ENCODE measurements at places on chromosomes 4 and X. TPM values are rescaled to one million over a fixed set of nuclear protein-coding genes. Genes with fewer than 3 reads are reported as not detected.

Gene CENPE
- 49.0 TPM for total RNA-seq

Gene CT45A10
- total RNA-seq: not detected

Gene ATOH1
- 0.61 TPM for total RNA-seq

Gene RTL9
- 0.11 TPM for total RNA-seq

Gene PDLIM3
- total RNA-seq: 7.6 TPM

GRCh38 chrX:19739683-19740082 lies 147.7 kb downstream of the SH3KBP1 start:
- H3K27me3 ChIP-seq: no peaks in the 10 kb centered on the region
- H3K4me3 ChIP-seq: no peak overlapping the region

DNA sequence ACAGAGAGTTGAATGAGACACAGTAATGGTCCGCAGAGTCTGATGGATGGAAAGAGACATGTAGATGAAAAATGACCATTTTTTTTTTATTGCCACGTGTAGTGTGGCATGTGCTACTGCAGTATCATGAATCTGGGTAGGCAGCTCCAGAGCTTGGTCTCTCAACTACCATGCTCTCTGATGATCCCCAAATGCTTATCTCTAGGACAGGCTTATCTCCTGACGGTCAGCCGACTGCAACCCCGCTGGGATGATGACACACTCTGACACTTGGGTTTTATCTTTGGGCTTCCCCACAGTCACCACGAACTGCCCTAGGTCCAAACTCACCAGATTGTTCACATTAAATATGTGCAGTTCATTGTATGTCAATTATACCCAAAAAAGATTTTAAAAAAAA lies 239.7 kb downstream of the QDPR start:
- no peaks in the 10 kb centered on the region for H3K4me1 ChIP-seq
- DNase-seq: no peak
- no peak overlapping the region for H3K4me3 ChIP-seq
- no peak overlapping the region for H3K27ac ChIP-seq

DNA sequence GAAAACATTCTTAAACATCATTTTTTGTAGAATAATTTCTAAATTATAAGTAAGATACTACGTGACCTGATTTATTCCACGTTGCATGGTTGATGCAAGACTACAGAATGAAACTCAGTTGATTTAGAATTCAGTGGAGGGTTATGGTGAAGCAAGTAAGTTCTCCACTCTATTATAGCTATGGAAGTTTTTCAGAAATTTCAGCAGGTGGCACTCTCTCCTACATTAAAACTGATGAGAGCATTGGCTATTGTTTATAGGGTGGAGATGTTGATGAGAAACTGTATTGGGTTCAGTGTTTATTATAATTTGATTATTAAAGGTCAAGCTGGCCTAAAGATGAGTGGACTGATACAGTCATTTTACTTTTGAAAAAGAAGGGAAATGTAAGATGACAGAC lies 88.0 kb downstream of the FNIP2 start:
- no peak for DNase-seq
- H3K27ac ChIP-seq: no peak overlapping the region
- H3K36me3 ChIP-seq: no peaks in the 10 kb centered on the region
- no peak overlapping the region for H3K4me3 ChIP-seq
- no peaks in the 10 kb centered on the region for H3K27me3 ChIP-seq

GRCh38 chrX:46791927-46792809 lies 33.2 kb upstream of the SLC9A7 start:
- DNase-seq: no peak
- no peak overlapping the region for H3K27ac ChIP-seq
- H3K4me3 ChIP-seq: no peak overlapping the region
- no peaks in the 10 kb centered on the region for H3K27me3 ChIP-seq

DNA sequence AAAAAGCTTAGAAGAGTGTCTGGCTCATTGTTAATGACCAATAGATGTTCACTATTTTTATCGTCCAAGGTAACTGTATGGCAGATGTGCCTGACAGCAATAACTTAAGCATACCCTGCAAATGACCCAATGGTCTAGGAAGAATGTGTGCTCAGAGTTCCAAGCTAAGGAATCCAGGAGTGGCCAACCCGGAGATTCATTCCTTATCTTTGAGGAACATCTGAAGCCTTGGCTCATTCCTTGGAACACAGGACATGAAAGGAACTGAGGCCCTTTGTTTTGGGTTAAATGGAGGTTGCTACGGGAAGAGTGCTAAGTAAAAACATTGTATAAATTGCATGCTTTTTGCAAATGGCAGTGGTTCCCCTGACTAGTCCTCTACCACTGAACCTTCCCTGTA lies 38.9 kb upstream of the EFNB1 start:
- H3K4me3 ChIP-seq: no peak overlapping the region
- no peak overlapping the region for H3K27ac ChIP-seq
- H3K4me1 ChIP-seq: no peaks in the 10 kb centered on the region
- no peak for DNase-seq
- H3K36me3 ChIP-seq: no peaks in the 10 kb centered on the region
- H3K27me3 ChIP-seq: no peaks in the 10 kb centered on the region

GRCh38 chr4:2249526-2250356 lies 7.8 kb upstream of the HAUS3 start:
- peaks cover 5% of the 10 kb centered on the region for H3K36me3 ChIP-seq
- no peak overlapping the region for H3K4me3 ChIP-seq
- H3K4me1 ChIP-seq: no peaks in the 10 kb centered on the region
- H3K27ac ChIP-seq: no peak overlapping the region

DNA sequence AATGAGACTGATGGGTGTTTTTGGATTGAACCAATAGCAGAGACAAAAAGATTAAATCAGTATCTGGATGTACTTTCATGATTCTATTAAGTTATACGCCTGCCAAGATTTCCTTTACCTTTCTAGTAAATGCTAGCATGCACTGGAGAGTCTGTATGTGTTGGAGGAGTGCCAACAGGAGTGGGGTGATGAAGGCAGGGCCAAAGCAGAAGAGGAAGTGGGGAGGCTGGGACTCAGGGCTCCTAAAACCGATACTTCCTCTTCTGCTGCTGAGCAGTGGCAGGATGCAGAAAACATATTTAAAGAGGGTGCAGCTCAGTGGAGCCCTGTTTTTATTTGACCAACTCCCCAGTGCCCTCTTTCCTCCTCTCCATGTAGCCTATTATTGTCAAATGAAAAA lies 5.6 kb downstream of the CYSLTR1 start:
- H3K4me3 ChIP-seq: no peak overlapping the region
- no peaks in the 10 kb centered on the region for H3K36me3 ChIP-seq
- no peaks in the 10 kb centered on the region for H3K4me1 ChIP-seq
- H3K27ac ChIP-seq: no peak overlapping the region

- H3K27ac ChIP-seq: no peak overlapping the region
- no peaks in the 10 kb centered on the region for H3K36me3 ChIP-seq
- no peaks in the 10 kb centered on the region for H3K27me3 ChIP-seq
- no peaks in the 10 kb centered on the region for H3K4me1 ChIP-seq
- no peak for DNase-seq
Measured at GRCh38 chr4:158025131-158025530, 147.7 kb downstream of the GASK1B start.

DNA sequence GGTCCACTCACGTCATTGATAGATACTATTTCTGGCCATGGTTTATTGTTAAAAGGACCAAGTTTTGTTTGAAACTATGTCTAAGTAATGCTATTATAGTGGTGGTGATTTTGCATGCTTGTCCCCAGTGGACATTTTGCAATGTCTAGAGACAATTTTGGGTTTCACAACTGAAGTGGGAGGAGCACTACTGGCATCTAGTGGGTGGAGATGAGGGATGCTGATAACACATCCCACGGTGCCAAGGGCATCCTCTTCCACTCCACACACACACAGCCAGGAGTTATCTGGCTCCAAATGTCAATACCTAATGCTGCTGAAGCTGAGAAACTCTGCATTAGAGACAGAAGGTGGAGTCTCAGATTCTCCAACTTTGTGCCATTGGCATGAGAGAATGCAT lies 131.2 kb downstream of the FRMPD4 start:
- no peaks in the 10 kb centered on the region for H3K4me1 ChIP-seq
- no peaks in the 10 kb centered on the region for H3K36me3 ChIP-seq
- H3K27me3 ChIP-seq: no peaks in the 10 kb centered on the region
- no peak for DNase-seq
- H3K27ac ChIP-seq: no peak overlapping the region

DNA sequence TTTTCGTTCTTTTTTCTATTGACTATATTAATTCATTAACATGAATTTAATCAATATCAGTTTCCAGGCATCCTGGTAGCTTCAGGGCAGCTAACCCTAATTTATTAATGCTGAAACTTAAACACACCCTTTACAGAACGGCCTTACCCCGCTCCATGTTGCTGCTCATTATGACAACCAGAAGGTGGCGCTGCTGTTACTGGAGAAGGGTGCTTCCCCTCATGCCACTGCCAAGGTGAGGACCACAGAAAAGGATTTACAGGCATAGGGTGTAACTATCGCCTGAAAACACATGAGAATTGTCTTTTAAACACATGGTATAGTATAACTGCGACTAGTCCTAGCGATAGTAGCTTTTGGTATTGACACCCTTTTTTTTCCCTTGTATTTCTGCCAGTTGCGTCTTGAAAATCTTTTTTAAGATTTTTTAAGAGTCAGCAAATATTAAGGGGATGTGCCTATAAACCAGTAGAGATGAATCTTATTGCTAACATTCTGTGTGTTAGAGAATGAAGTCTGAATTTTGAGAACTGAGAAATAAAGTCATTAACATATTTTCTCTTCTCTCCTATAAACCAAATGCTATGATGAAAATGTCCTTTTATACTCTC lies 229.0 kb downstream of the ANK2 start:
- no peaks in the 10 kb centered on the region for H3K27me3 ChIP-seq
- no peak overlapping the region for H3K27ac ChIP-seq
- 0 out of 2 replicates have a peak, but pooled peaks cover 2% of the 10 kb centered on the region for H3K36me3 ChIP-seq
- H3K4me3 ChIP-seq: no peak overlapping the region
- DNase-seq: peak; percentile 31

DNA sequence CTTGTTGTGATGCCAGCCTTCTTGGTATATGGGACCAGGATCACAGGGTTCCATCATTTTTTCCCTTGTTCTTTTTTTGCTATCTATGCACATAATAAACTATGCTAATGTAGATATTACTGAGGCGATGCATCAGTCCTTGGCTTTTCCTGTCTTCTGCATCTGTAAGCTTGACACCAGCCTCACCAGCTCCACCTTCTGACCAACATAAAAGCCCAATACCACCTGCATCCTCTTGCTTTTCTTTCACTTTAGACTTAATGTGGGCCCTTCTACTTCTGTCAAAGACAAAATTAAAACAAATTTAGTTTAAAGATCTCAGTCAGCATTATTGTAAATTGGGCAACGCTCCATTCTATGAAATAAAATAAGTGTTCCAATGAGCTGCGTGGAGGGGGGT lies 1718.8 kb upstream of the PCDH10 start:
- H3K27ac ChIP-seq: no peak overlapping the region
- no peaks in the 10 kb centered on the region for H3K27me3 ChIP-seq
- no peaks in the 10 kb centered on the region for H3K4me1 ChIP-seq
- no peak for DNase-seq

DNA sequence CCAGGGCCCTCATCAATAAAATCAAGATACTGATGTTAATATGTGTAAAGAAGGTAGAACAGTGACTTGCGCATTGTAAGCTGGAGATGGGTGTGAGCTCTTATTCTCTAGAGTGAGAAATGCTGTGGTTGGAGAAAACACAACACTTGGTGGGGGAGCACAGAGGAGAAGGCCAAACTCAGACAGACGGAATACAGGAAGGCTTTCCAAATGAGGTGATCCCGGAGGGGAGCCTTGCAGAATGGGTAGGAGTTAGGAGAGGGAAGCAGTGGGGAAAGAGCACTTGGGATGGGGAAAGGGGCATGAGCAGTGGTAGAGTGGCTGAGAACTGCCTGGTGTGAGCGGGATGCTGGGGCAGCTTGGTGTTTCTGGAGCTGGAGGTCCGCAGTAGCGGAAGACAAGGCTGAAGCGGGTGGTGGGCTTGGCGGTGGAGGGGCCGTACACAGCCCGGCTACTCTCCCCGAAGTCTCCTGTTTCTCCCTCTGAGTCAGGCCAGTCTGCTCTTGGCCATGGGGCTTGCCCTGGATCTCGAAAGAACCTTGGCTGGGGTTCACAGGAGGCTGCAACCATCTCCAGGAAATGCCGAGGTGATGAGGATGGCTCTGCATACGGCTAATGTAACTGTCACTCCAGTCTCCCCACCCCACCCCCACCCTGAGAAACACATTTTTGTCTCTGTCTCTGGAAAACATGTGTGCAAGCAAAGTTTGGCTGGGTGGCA lies 11.3 kb upstream of the PLAC1 start:
- DNase-seq: no peak
- no peaks in the 10 kb centered on the region for H3K36me3 ChIP-seq
- no peak overlapping the region for H3K4me3 ChIP-seq
- no peaks in the 10 kb centered on the region for H3K4me1 ChIP-seq
- H3K27me3 ChIP-seq: no peaks in the 10 kb centered on the region

DNA sequence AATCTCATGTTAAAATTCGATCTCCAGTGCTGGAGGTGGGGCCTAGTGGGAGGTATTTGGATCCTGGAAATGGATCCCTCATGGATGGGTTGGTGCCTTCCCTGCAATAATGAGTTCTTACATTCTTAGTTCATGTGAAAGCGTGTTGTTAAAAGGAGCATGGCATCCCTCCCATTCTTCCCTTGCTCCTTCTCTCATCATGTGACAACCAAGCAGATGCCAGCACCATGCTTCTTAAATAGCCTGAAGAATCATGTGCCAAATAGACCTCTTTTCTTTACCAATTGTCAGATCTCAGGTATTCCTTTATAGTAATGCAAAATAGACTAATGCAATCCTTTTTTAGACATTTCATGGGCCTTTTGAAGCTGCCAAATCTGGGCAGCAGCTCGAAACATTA lies 29.0 kb upstream of the CLNK start:
- H3K4me3 ChIP-seq: no peak overlapping the region
- H3K27me3 ChIP-seq: no peaks in the 10 kb centered on the region
- H3K27ac ChIP-seq: no peak overlapping the region
- H3K4me1 ChIP-seq: no peaks in the 10 kb centered on the region

DNA sequence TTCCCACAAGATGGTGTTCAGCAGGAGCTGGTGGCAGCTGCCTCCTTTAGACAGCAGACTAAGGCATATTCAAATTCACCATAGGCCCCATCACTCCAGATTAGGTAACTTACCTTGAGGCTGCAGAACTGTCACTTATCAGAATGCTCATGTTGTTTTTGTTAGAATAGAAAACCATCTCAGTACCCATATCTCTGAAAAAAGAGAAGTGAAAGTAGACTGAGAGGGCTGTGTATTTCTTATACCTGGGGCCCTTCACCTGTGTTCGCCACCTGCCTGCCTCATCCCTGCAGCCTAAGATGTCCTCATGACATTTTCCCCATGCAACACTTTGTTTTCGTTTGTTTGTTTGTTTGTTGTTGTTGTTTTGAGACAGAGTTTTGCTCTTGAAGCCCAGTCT lies 32.9 kb upstream of the SPRY1 start:
- no peaks in the 10 kb centered on the region for H3K27me3 ChIP-seq
- H3K36me3 ChIP-seq: peaks cover 6% of the 10 kb centered on the region
- no peak overlapping the region for H3K4me3 ChIP-seq
- no peak for DNase-seq

- no peak overlapping the region for H3K27ac ChIP-seq
- H3K4me3 ChIP-seq: no peak overlapping the region
- DNase-seq: no peak
- no peaks in the 10 kb centered on the region for H3K36me3 ChIP-seq
- H3K4me1 ChIP-seq: no peaks in the 10 kb centered on the region
Measured at GRCh38 chr4:184972991-184973390, 45.3 kb upstream of the HELT start.

- no peak for DNase-seq
- no peaks in the 10 kb centered on the region for H3K4me1 ChIP-seq
- no peaks in the 10 kb centered on the region for H3K36me3 ChIP-seq
- H3K27me3 ChIP-seq: peaks cover 1% of the 10 kb centered on the region
- H3K27ac ChIP-seq: no peak overlapping the region
Measured at GRCh38 chr4:101005659-101006058, 341.7 kb downstream of the PPP3CA start.

Measured in H1 (cell line).